ENCODE measurements at places on chromosomes 4 and X.
A peak's percentile ranks its signal among the peaks of the same experiment; 100 is the strongest.

GRCh38 chr4:100165809-100166208 lies 24.5 kb downstream of the DDIT4L start:
- H3K36me3 ChIP-seq, result peaks cover 42% of the 10 kb centered on the region
- DNase-seq, result peak; percentile 50
- H3K27me3 ChIP-seq, result no peaks in the 10 kb centered on the region
- H3K4me3 ChIP-seq, result no peak overlapping the region

- H3K27me3 ChIP-seq, result peaks cover 30% of the 10 kb centered on the region
- no peaks in the 10 kb centered on the region for H3K36me3 ChIP-seq
- no peak overlapping the region for H3K27ac ChIP-seq
- no peak for DNase-seq
- no peak overlapping the region for H3K4me3 ChIP-seq
Measured at GRCh38 chrX:13933851-13934250, 95.8 kb downstream of the GEMIN8 start.

DNA sequence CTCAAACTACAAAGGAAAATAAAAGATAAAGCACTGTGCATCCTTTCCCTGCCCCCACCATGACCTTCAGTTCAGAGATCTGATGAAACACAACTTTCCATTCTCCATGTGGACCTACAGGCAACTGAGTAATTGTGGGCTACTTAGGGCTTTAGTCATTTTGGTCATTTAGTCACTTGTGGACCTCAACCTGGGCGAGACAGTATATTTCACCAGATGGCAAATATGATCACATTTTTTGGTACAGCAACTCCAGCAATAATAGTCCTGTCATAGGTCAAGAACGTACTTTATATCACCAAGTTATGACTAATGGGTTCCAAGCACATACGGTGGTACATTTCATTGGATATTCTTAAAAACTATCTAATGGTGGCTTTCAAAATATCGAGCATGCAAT lies 141.2 kb downstream of the PDGFC start:
- H3K27ac ChIP-seq, result no peak overlapping the region
- no peaks in the 10 kb centered on the region for H3K27me3 ChIP-seq

- peak overlapping the region; percentile 75 for H3K27ac ChIP-seq
- H3K4me1 ChIP-seq, result peaks cover 16% of the 10 kb centered on the region
- H3K36me3 ChIP-seq, result peaks cover 3% of the 10 kb centered on the region
Measured at GRCh38 chrX:19990151-19990555, 708 bp downstream of the BCLAF3 start.

- H3K4me3 ChIP-seq, result peak overlapping the region; percentile 65
- peaks cover 28% of the 10 kb centered on the region for H3K36me3 ChIP-seq
- peaks cover 97% of the 10 kb centered on the region for H3K4me1 ChIP-seq
- H3K27me3 ChIP-seq, result no peaks in the 10 kb centered on the region
Measured at GRCh38 chrX:19747652-19748610, 139.5 kb downstream of the SH3KBP1 start.

DNA sequence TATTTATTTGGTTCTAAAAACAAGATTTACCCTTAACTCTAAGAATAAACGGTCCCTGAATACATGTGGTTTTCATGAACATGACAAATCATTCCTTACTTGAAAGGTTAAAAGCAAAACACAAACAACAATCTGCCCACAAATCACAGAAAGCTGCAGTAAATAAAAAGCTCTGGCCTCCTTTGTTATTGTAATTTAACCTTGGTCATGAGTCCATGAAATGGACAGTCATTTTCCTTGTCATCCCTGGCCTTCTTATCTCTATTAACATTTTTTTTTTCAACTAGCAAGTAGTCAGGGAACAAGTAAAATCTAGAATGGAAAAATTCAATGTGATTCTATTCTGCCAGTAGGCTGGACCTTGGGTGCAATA lies 92.7 kb downstream of the SCD5 start:
- no peaks in the 10 kb centered on the region for H3K27me3 ChIP-seq
- H3K4me1 ChIP-seq, result no peaks in the 10 kb centered on the region
